ENCODE measurements at places on chromosomes 5 and 9.
A peak's percentile ranks its signal among the peaks of the same experiment; 100 is the strongest.

GRCh38 chr5:59838989-59839388, 54.5 kb downstream of the PDE4D start:
- no peak for DNase-seq

GRCh38 chr5:172455511-172456061, 1.3 kb upstream of the SH3PXD2B start:
- DNase-seq: no peak

- peak; percentile 40 for DNase-seq
Observed at GRCh38 chr9:124217836-124218437, 39.8 kb upstream of the NEK6 start.

GRCh38 chr9:112115970-112116753, 58.9 kb downstream of the SUSD1 start:
- DNase-seq: no peak

DNA sequence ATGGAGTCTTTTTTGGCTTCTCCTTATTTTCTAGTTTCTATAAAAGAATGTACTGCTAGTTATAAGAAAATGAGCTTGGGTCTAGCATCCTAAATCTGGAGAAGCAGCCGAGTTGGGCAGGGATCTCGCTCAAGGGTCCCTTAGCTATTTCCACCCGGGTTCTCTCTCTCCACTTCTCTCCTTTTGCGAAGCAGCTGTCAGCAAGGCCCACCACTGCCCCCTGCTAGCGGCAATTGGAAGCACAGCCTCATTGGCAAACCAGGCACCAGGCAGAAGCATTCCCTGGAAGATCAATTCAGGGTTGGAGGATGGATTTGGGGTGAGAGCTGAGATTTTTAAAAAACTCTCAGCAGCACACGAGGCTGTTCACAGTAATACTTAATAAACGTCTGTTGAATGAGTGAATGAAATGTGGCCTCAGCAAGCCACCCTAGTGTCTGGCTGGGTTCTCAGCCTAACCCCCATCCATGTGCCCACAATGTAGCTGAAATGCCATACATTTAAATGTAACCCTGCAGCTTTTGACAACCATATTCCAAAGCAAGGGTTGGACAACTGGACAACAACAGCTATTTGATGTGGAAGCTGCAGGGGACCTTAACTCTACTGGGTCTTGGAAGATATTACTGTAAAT, 34.6 kb upstream of the TNIP1 start:
- DNase-seq: peak; percentile 77

- DNase-seq: no peak
Observed at GRCh38 chr5:154356020-154356655, 89.7 kb upstream of the SAP30L start.

- DNase-seq: no peak
Observed at GRCh38 chr5:100232736-100233135, 302.4 kb upstream of the FAM174A start.

- DNase-seq: no peak
Observed at GRCh38 chr5:55610542-55610941, 75.8 kb upstream of the PLPP1 start.

DNA sequence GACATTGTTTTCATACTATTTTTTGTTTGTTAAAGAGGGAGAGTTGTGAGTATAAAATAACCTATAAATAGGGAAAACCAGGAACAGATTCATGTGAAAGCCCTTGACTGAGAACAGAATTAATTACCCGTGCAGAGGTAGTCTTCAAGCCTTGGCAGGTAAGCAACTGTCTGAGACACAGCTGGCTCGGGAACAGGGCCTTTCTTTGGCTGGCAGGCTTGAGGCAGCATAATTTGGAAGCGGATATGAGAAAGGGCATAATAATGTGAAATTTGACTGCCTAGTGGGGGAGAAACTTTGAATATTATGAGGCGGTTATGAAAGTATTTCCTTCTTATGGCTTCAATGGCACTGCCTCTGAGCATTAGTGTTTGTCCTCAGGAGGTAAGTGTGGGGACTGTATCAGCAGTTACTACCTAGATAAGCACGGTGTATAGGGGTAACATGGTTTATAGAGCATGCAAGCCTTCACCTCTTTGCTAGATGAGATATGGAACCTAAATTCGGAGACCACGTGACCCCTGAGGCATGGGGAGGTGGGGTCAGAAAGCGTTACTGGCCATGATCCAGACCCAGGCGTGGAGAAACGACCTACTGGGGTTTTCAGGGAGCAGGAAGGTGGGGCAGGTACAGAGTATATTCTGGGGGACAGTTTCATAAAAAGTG, 210.2 kb upstream of the GAS1 start:
- no peak for DNase-seq

- no peak for DNase-seq
Observed at GRCh38 chr5:27947088-27947487, 908.7 kb upstream of the CDH9 start.

- no peak for DNase-seq
Observed at GRCh38 chr5:169013208-169013728, 287.7 kb downstream of the SLIT3 start.

- DNase-seq: no peak
Observed at GRCh38 chr5:124653666-124654065, 92.8 kb downstream of the ZNF608 start.

GRCh38 chr9:17330097-17330496, 195.3 kb downstream of the CNTLN start:
- no peak for DNase-seq

DNA sequence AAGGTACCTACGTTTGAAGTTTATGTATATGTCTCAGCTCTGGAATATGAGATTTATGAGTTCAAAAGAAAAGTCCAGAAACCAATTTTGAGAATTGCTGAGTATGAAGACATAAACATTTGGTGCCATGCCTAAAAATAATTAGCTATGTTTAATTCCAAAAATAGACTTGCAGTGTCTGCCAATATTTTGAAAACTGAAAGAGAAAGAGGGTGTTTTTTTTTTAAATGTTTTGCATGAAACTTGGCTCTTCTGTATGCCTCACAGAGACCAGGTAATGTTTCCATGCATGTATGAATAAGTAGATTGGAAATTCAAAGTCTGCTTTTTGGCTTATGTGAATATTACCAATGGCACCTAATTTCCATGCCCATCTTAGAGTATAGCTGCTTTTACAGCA, 634.4 kb upstream of the C9orf72 start:
- DNase-seq: no peak

GRCh38 chr9:138025417-138025816, 147.8 kb downstream of the CACNA1B start:
- DNase-seq: peak; percentile 32

DNA sequence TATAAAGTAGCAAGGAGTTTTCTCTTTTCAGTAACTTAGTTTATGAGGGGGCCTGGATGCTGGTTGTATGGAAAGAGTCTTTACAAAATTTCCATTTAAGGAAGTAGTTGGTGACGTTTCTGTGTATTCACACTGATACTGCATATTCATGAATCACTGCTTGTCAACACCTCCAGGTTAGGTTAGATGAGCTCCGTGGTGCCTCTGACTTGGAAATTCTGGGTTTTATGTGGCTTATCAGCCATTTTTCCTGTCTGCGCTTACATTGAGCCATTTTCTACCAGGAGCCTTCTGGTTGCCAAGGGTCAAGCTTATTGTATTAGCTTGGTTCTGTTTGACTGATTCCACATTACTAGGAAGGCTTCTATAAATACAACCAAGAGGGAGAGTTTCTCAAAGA, 128.3 kb downstream of the SLC28A3 start:
- DNase-seq: no peak

DNA sequence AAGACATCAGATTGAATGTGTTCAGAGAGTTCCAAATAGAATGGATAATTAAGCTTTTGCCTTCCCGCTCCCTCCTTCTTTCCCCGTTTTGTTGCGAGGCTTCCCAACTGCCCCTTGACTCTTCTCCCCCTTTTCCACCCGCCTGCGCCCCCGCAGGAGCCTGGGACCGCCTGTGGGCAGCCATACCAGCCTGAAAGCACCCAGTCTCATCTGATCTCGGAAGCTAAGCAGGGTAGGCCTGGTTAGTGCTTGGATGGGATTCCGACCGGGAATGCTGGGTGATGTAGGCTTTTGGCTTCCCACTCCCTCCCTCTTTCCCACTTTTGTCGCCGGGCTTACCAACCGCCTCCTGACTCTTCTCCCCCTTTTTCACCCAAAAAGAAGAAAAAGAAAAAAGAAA, 6.8 kb upstream of the HSD17B4 start:
- no peak for DNase-seq

DNA sequence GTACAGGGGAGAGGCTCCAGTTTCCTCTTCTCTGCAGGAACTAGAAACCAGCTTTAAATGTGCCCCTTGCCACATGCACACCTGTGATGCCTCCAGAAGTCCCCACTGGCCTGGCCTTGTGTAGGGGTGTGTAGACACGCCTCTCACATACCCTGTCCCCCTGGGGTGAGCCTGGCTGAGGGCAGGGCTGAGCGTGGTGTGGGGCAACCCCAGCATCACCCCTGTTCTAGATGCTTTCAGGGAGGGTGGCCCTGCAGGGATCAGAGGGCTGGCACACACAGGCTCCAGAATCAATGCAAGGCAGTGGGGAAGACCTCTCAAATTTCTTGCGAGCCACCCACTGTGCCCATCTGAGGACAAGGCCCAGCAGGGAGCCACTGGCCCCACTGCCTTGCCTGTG, 54.7 kb downstream of the NXNL2 start:
- DNase-seq: no peak

GRCh38 chr9:130382636-130383349, 62.0 kb upstream of the ASS1 start:
- no peak for DNase-seq

- DNase-seq: peak; percentile 25
Observed at GRCh38 chr5:139964266-139964993, 78.7 kb downstream of the NRG2 start.

DNA sequence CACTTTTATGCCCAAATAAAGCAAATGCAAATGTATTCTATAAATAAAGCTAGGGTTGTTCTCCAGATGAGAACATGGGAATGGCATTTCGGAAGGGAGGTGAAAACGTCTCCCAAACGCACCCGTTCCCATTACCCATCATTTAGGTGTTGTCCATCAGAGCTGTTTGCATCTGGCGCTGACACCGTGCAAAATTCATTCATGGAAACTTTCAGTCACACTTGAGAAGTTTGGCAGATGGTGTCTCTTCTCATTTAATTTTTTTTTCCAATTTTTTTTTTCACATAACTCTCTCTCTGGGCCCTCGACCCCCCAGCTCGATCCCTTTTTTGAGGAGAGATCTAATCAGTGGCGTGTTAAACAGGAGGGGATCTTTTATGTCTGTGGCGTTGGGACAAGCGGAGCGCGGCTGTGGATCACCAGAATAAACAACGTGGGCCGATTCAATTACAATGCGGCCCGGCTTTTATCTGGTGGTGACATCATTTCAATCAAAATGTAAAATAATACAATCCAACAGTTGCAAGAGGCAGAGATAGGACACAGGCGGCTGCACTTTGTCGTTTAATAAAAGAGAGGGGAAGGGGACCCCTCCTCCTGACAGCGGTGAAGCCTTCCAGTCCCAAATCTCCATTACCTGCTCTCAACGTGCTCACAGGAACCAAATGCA, 246.1 kb upstream of the IRX4 start:
- peak; percentile 21 for DNase-seq

DNA sequence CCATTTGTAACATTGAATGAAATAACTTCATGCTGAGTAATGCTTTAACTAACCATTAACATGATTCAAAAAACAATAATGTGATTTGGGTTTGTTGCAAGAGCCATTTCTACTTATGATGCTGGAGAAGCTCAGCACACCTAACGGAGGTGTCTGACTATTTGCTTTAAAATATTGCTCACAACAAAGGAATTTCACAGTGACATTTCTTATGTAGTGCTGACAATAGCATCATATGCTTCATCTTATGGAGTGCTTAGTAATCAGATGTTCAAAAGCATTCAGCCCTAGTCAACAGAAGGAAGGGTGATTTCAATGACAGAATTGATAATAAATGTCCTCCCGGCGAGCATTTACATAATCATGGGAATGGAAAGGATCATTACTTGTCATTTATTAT, 1003.3 kb upstream of the COX7C start:
- no peak for DNase-seq

GRCh38 chr9:89466451-89467277, 31.2 kb downstream of the SEMA4D start:
- peak; percentile 68 for DNase-seq

- no peak for DNase-seq
Observed at GRCh38 chr5:167794121-167794520, 497.3 kb upstream of the WWC1 start.

DNA sequence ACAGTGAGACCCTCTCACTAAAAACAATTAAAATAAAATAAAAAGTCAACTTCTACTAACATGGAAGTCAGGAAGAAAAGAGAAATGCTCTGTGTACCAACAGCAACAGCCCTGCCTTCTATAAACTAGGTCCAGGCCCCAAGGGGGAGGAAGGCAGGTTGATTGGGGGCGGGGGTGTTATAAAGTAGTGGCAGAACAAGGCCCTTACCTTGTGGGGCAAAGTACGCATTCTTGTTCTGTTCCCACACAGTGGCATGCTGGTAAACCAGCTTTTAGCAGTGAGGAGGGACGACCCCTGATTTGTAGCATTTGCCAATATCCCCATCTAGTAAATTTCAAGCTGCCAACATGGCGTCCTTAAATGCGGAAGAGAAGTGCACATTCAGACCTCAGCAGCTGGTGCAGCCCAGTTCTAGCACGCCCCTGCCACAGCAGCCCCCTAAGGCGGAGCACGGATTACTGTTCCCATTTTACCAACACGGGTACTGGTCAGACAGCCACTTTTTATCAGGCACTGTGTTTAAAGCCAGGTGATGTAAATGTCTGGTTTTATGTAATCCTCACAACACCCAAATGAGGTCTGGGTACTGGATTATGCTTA, 69.5 kb downstream of the GTF3C4 start:
- DNase-seq: no peak

DNA sequence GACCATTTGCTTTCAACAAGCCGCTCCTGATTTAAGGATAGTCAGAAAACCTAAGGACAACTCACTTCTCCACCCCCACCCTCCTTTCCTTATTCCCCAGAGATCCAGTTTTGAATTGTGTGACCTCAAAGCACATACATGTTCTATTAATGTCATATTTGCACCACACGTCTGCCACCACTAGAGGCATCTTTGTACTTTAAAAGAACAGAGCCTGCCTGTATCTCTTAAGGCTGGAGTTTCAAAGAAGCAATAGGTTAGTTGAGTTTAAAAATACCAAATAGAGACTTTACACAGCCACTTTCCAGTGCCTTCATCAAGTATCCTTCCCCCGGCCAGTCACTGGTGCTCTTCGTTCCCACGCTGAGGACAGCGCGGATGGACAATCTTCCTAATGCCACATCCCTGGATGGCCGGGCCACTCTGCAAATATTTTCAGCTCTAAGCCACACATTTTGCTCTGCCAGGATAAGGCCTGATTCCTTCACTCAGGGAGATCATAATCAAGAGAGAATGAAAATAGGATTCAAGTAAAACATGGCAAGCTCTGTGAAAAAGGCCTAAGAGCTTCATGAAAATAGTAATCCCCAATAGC, 146.3 kb downstream of the SNCAIP start:
- DNase-seq: no peak

- DNase-seq: peak; percentile 30
Observed at GRCh38 chr5:133480366-133480765, 132.0 kb downstream of the FSTL4 start.

GRCh38 chr9:38392235-38393127, at the start of gene ALDH1B1:
ALDH1B1 (plus strand) TSS chr9:38392702; CDS start chr9:38395749, 3,047 bp downstream.
- peak; percentile 81 for DNase-seq

- no peak for DNase-seq
Observed at GRCh38 chr5:117713585-117714198, 1139.1 kb upstream of the SEMA6A start.

Data from activated CD8-positive, alpha-beta memory T cell treated with anti-CD3 and anti-CD28 coated beads, Interleukin-2, amount 10 ng/mL, durations not matched to agents 7 days and 5 days (primary cell).